ENCODE measurements at places on chromosomes 3 and 15.

GRCh38 chr3:103499132-103499900 is 1064.5 kb downstream of the ZPLD1 start:
- DNase-seq, result peak; percentile 27

- no peak for DNase-seq
Measured at GRCh38 chr15:89630974-89631901, 24.0 kb downstream of the KIF7 start.

DNA sequence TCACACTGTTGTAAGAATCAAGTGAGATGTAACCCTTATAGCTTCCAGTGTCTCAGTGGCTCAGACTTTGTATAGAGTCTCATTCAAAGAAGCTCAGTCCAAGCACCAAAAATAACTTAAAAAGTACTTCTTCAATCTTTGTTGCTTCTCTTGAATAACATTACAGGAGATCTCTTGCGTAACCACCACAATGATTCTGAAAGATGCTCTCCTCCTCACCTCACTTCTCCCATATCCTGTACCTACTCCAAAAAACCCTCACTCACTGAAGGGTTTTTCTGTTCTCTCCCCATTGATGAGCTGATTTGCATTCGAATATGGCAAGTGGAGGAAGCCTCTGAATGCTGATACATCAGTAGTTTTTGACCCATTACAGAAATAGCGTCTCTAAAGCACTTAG is 39.4 kb upstream of the MRPS22 start:
- no peak for DNase-seq

DNA sequence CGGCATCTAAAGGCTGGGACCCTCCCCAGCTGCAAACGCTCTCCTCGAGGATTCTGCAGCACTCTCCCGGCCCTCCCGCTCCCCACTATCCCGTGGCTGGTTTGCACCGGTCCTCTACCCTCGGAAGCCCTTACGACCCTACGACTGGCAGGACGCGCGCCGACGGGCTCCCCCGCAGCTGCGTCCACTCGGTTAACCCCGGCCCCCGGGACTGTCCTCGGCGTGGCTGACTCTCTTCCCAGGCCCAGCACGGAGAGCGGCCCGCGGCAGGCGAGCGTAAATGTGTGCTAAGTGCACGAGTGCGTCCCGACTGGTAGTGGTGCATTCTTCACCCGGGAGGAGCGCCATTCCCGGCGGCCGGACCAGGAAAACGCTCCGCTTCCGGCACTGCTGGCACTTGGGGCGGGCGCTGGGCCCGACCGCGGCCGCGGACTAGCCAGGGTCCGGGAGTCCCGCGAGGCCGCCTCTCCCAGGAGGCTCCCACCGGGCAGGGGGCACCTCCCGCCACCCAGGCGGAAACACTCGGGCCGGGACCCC is 508 bp downstream of the GORASP1 start:
- DNase-seq, result no peak

- no peak for DNase-seq
Measured at GRCh38 chr15:27468151-27468591, 497.2 kb downstream of the GABRG3 start.

DNA sequence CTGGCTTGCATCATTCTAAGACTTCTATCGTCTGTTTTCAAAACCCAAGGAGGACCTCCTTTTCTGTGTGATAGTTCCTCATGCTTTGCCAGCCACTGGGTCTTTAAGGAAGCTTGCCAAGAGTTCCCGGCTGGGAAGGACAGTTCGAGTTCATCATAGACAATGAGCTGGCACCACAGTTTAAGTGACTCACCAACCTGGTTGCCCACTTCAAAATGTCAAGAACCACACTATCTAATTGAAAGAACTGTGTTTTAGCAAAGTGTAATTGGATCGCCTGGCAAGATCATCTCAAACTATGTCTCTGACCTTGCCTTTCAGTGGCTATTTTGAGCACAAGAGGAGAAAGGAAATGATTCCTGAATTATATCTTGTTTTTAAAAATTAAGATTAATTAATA is 27.9 kb downstream of the SOX2 start:
- DNase-seq, result no peak

- DNase-seq, result no peak
Measured at GRCh38 chr15:65512807-65513416, 4.6 kb downstream of the DPP8 start.

DNA sequence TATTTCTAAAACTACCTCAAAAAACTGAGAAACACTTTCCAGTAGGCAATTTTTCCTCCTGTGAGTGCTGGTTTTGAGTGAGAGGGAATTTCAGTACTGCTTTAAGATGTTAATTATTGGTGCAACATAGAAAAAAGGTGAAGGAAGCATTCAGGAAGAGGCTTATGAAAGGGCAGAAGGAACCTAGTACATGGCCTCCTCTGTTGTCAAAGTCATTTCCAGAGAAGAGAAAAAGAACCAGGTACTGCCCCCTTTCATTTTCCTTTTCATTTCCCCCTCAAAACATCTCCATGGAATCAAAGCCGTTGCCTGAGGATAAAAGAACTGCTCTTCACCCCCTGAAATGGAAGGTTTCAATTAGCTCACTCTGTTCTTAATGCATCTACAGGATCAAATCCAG is 19.8 kb downstream of the RARRES1 start:
- DNase-seq, result no peak

DNA sequence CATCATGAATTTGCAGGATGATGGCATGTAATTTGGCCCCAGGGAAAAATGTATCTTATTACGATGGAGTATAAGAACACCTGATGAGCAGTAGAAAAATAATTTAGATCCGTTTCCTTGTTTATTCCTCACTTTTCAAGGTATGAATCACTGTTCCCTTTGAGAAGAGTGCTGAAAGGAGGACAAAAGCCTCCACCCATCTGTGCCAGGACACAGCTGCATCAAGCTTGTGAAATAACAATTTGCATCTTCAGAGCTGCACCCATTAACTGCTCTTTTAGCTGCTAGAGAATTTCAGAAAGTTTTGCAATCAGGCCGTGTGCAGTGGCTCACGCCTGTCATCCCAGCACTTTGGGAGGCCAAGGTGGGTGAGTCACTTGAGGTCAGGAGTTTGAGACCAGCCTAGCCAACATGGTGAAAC is 9.6 kb downstream of the CLDND1 start:
- peak; percentile 71 for DNase-seq

DNA sequence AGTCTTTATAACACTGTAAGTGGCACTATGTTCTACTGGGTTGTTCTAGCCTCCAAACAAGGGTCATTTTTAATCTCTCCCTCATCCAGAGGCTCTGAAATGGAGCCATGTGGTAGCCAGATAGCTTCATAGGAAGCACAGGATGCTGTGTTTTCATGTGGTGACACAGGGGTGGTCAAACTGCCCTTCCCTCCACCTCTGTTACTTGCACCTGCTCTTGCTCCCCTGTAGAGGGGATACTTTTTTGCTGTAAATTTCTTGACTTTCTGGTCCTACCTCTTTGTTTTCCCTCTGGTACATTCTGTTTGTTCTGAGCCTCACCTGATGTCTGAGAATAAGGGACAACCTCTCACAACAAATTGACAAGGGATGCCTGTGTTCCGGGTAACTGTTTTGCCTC is 76.8 kb downstream of the EPHB1 start:
- no peak for DNase-seq

- DNase-seq, result no peak
Measured at GRCh38 chr3:12054245-12054644, 50.1 kb downstream of the SYN2 start.

- peak; percentile 55 for DNase-seq
Measured at GRCh38 chr3:9883706-9884554, 3.9 kb upstream of the CIDEC start.

- DNase-seq, result no peak
Measured at GRCh38 chr3:33729993-33730392, 11.9 kb upstream of the CLASP2 start.

DNA sequence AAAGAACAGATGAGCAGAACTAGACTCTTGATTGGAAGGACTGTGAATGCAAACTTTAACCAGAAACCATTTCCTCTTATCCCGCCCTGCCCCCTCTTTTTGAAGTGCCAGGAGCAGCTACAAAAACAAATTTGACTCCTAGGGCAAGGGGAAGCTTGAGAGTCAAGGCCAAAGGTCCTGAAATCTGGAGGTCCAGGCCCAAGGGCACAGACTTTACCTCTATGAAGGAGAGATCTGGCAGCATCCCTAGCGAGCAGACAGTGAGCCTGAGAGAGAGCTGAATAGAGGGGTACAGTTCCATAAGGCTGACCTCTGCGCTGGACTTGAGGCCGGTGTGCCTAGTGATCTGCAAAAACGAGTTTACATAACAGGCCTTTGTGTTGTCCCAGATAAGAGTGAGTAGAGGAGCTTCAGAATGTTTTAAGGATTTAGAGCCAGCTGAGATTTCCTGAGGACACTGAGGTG is 5.1 kb downstream of the RAB43 start:
- DNase-seq, result no peak

DNA sequence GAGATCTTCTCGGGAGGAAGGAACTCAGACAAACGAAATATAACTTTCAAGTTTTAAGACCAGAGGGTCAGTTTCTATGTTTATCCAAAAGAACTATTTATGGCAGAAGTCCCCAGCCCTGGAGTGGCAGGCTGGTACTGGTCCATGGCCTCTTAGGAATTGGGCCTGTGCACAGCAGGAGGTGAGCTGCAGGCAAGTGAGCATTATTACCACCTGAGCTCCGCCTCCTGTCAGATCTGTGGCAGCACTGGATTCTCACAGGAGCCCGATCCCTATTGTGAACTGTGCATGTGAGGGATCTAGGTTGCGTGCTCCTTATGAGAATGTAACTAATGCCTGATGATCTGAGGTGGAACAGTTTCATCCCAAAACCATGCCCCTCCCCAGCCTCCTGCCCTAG is 14.3 kb upstream of the HPS3 start:
- no peak for DNase-seq

DNA sequence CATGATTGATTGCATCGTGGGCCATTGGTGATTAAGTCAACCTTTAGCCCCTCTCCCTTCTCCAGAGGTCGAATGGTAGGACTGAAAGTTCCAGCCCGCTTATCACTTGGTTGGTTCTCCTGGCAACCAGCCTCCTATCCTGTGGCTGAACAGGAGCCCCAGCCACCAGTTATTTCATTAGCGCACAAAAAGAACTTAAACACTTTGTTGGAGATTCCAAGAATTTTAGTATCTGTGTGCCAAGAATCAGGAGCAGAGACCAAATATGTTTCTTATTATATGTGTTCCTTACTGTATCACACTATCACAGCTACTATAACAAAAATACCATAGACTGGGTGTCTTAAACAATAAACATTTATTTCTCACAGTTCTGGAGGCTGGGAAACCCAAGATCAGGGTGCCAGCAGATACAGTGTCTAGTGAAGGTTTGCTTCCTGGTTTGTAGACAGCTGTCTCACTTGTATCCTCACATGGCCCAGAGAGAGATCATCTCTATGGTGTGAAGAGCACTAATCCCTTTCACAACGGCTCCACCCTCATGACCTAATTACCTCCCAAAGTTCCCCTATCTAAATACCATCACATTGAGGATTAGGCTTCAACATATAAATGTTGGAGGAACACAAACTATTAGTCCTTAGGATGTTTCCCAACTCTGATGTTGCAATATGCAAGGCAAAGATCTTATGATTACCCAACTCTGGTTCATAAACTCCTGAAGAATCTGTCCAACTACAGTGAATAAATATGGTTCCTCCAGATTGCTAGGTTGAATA is 30.5 kb upstream of the APH1B start:
- DNase-seq, result peak; percentile 88

DNA sequence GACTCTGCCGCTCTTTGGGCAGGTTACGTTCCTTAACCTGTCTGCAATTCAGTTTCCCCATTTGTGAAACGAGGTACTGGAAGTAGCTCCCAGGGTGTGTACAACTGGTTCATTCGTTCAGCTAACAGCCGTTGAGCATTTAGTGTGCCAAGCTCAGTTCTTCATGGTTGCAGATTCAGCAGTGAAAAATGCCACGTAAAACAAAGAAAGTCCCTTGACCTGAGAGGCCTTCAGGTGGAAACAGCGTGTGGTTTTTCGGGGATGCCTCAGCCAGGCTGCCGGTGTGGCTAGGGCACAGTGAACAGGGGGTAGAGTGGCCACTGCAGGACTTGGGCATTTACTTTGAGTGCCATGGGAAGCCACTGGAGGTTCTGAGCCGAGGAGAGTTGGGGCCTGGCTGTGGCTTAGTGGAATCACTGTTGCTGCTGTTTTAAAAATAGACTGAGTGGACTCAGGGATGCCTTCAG is 4.7 kb downstream of the SYNM start:
- DNase-seq, result no peak

GRCh38 chr3:194165271-194166018 is 29.5 kb downstream of the HES1 start:
- no peak for DNase-seq

GRCh38 chr3:128875556-128876120 is 3.8 kb upstream of the ACAD9 start:
- DNase-seq, result no peak

GRCh38 chr3:58355179-58355578 is 22.5 kb downstream of the PXK start:
- DNase-seq, result no peak

- DNase-seq, result peak; percentile 32
Measured at GRCh38 chr15:84681831-84682230, 23.8 kb upstream of the NMB start.

DNA sequence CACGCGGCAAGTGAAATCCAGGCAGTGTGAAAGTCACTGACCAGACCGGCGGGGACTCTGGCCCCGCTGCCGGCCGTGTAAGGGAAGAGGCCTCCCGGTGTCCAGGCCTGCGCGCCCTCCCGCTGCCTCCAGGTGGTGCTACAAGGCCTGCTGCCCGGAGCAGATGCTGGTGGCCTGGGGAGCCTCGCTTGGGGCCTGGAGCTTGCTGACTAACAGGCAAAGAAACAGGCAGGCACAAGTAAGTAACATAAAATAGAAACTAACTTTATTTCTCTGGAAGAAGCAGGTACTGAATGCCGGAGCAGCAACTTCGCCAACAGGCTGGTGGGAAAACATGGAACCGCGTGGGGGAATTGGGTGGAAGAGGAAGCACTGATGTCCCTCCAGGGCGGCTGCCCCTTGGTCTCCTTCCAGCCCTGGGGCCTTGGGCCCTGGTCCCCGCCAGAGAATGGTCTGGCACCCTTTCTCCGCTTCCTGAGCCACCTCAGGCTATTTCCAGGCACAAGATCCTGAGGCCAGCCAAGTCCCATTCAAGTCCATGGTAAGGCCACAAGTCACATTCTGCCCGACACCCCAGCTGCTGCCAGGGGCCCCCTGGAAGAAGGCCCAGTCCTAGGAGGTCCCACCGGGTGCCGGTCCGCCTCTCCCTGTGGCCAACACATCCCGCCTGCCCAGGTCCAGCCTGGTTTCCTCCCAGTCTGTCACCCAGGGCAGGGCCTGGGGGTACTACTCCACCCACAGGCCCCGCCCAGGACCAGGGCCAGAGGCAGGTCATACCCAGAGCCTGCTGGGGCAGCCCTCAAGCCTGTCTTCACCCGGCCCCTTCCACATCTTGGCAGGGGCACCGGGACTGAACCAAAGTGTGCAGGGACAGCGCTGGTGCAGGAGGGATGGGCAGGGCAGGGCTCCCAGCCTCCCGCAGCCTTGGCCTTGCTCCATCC is 45.0 kb downstream of the TNK2 start:
- peak; percentile 64 for DNase-seq

- DNase-seq, result peak; percentile 85
Measured at GRCh38 chr15:63238796-63239195, 38.6 kb upstream of the APH1B start.

GRCh38 chr3:113285226-113285625 is 73.9 kb downstream of the BOC start:
- DNase-seq, result no peak
